ENCODE measurements at places on chromosomes 5 and 9.

DNA sequence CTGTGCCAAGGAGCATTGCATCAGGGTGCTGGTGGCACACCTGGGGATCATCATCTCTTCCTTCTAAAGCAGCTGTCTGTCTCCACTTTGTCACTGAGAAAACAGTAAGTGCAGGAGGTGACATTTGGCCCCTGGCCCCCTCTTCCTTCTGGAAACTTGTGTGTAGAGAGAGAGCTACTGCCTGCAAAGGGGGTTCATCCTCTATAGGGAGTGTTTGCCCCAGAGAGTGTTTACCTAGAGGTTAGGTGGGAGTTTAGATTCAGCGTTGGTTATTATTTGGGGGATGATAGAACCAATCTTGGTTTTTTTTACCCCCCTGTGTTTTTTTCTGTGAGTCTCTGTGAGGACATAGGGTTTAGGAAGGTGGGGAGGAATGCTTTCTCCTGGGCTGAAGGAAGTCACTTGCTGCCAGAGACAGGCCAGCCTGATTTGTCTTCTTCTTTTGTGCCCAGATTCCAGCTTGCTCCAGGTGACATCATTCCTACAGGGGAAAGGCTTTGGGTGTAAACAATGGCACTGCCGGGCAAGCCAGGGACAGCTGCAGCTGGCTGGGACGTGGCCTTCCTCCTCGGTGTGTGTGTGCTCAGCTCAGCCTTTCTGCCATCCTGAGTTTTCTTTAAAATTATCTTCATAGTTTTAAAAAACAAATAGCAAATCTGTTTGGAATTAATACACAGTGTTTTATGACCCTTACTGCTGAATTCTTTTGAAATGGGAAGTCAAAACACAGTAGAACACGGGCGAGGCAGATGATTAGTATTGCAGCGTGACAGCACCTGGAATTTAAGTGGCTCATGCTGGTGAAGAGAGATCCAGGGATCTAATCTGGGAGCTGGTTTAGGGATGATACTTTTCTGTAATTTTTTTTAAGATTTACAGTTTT, 24.5 kb downstream of the PRRC2B start:
- no peak for DNase-seq

- DNase-seq, result no peak
Measured at GRCh38 chr5:135130261-135131215, 96.5 kb upstream of the PITX1 start.

- no peak for DNase-seq
Measured at GRCh38 chr5:78235289-78235688, 59.2 kb downstream of the AP3B1 start.

DNA sequence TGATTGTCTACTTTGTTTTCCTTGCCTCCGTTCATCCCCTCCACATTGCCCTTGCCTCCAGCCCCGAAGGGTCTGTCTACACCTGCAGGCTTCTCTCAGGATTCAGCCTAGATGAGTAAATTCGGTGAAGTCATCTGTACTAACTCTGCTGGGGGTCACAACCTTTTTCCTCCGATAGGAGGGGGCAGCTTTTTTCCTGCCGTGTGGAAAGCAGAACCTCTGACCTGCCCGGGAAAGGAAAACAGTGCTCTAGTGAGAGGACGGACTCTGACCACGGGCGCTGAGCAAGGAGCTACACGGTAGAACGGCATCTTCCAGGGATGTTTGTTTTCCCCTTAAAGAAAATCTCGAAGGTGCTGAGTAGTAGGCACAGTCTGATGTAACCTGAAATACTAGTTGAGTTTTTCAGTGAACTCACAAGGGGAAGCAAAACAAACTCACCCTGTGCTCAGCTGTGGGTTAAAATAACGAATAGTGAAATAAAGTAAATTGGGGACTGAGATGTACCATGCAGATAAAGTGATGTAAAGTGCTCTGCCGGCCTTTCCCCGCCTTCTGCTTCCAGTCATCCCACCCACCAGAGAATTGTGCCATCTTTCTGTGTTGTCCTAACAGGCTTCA, 281.8 kb downstream of the AOPEP start:
- no peak for DNase-seq

DNA sequence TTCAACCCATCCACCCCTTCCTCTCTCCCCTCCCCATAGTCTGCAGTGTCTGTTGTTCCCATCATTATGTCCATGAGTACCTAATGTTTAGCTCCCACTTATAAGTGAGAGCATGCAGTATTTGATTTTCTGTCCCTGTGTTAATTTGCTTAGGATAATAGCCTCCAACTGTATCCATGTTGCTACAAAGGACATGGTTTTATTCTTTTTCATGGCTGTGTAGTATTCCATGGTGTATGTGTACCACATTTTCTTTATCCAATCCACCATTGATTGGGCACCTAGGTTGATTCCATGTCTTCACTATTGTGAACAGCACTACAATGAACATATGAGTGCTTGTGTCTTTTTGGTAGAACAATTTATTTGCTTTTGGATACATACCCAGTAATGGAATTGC, 187.1 kb downstream of the PCSK5 start:
- DNase-seq, result no peak

- no peak for DNase-seq
Measured at GRCh38 chr5:54080831-54081230, 229.5 kb downstream of the ARL15 start.

DNA sequence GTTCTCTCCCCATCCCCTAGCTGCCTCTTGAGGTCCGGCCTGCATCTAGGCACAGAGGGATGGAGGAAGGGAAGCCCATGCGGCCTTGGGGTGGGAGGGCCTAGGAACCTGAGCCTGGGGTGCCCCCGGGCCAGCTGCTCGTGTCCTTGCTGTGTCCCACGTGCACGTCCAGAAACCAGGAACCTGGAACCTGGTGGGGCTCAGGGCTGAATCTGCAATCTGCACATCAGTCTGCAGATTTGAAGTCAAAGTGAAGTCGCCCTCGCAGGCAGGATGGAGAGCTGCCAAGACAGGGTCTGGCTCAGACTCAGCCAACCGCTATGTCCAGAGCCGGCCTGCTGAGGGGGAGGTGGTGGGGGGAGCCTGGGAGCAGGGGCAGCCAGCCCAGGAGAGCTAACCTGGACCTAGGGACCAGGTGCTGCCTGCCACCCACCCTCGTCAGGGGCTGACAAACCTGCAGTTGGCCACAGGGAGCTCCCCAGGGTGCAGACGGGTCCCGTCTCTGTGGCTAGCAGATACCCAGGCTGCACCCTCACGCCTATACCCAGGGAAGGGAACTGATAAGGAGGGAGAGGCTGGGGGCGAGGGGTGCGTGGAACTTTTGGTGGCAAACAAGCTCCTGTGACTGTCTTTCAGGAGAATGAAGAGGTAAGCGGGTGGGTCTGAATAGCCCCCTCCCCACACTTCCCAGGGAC, 103.5 kb upstream of the SIMC1 start:
- no peak for DNase-seq

DNA sequence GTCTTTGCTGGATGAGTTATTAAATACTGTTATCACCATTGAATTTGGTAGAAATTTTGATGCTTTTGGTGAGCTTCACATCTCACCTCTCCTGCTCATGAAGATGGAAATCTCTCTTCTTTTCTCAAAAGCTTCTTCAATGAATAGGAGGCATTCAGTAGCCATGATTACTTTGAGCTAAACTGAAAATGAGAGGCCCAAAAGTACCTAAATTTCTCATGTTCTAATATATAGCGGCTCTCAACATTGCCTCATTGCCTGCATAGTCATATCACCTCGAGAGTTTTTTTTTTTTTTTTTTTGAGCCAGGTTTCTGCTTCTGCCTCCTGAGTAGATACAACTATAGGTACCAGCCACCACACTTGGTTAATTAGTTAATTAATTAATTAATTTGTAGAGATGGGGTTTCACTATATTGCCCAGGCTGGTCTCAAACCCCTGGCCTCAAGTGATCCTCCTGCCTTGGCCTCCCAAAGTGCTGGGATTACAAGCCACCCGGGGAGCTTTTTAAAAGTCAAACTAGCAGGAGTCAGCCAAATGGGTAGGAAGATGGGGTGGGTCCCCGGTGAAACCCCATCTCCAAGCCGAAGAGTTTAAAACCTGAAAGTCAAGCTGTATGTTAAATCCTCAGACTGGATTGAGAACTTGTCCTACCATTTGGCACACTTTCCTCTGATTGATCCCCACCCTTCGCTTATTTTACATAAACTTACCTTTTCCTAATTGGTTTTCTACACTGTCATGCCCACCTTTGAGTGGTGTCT, 169.0 kb downstream of the DOCK2 start:
- DNase-seq, result no peak
